ENCODE measurements at places on chromosomes 4 and X. TPM values are rescaled to one million over a fixed set of nuclear protein-coding genes. Genes with fewer than 3 reads are reported as not detected.

- DNase-seq = no peak
Observed at GRCh38 chr4:185834088-185834487, 22.1 kb upstream of the SORBS2 start.

- DNase-seq = no peak
Observed at GRCh38 chr4:76611616-76612207, 176.7 kb downstream of the SHROOM3 start.

The FAM156B gene
- 12.7 TPM for total RNA-seq

DNA sequence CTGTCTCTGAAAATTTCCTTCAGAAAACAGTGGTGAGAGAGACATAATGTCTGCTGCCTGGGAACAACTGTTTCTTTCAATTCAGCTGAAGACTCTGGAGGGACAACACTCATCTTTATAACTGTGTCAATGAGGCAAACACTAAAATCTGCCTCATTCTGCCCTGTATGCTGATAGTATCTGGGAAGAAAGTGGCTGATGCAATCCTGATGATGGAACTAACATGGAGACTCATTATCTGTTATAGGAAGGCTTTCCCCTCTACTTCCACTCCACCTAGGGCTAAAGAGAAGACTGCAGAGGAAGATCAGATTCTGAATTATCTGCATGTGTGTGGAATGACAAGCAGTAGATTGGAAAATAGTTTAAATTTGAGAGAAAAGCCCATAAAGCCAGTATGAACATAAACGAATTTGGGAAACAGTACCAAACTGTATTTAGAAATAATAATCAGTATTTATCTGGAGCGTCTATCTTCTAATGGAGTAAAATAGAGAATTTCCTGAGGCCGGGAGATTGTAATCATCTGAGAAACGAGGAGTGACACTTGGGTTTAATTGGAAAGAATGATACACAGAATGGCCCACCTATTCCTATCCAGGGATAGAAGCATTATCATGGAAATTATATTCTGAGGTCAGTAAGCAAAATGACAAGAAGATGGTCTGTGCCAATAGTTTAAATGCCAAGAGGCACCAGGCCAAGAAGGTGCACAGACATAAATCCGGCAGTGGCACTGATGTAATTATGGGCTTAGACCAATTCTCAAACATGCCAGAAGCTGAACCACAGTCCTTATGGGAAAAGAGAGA is 85.4 kb downstream of the SHISA3 start:
- no peak for DNase-seq

GRCh38 chr4:123312116-123312515 is 84.5 kb upstream of the SPRY1 start:
- no peak for DNase-seq

The RWDD4 gene
- 6.5 TPM for total RNA-seq

The NLGN3 gene
- 1.3 TPM for total RNA-seq

GRCh38 chr4:124486423-124486822 is 226.1 kb downstream of the ANKRD50 start:
- DNase-seq = no peak

DNA sequence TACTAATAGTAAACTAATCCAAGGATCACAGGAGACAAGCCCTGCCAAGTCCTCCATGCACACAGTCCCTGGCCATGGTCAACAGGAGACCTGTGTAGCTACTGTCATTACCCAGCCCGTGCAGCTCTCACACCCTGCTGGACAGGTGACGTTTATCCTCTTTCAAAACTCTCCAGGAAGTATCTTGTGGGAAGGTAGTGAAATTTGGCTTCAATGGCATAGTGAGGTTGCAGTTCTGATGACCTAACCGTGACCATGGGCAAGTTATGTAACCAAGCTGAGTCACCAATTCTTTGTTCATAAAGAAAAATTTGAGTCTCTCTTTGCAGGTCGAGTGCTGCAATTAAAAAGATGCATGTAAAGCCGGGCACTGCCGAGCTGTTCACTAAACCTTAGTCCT is 11.3 kb upstream of the SLC2A9 start:
- DNase-seq = peak; percentile 43

The TBCK gene
- 27.7 TPM for total RNA-seq

DNA sequence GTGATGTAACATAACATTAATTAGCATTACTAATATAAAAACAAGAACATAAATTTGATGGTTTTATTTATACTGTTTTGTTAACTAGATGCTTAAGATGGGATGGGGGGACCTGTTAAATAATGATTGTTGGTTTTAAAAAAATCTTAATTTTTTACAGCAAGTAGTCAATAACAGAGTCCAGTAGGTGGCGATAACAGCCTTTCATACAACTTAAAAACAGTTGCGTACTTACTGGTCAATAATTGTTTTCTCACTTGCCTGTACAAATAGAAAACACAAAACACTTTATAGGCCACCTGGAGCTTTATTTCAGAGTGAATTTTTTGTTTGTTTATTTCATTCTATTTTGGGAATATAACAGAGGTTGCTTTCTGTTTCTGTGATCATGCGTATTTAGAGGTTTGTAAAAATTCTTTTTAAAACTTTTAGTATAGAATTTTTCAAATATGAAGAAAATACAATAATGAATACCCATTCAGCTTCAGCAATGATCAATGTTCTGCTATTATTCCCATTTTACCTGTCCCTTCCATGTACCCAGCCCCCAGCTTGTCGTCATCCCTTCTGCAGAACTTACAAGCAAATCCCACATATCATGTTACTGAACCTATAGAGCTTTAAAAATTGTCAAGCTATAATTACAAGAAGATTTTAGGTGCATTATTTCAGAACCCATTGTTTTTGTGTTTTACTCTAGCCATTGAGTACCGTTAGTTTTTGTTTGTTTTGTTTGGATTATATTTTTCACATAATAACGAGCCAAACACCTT is 97.1 kb downstream of the MRPL1 start:
- DNase-seq = no peak

DNA sequence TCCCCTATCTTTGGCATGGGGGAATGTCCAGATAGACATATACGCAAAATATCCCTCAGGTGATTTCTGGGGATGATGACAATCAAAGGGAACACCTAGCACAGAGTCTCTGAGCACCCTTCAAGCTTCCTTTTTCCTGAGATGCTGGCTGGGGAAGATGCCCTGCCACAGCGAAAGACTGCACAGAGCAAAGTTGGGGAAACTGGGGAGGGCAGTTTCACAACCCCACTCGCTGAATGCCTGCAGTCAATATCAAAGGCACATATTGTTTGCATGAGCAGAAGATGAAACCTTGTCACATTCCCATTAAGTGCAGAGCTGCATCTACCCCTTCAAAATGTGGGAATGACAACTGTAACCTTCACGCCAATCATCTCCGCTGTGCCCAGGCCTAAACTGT is 2.6 kb downstream of the GPC4 start:
- DNase-seq = no peak

The TRPC5OS gene
- total RNA-seq = not detected

The MAGEA11 gene
- not detected for total RNA-seq

DNA sequence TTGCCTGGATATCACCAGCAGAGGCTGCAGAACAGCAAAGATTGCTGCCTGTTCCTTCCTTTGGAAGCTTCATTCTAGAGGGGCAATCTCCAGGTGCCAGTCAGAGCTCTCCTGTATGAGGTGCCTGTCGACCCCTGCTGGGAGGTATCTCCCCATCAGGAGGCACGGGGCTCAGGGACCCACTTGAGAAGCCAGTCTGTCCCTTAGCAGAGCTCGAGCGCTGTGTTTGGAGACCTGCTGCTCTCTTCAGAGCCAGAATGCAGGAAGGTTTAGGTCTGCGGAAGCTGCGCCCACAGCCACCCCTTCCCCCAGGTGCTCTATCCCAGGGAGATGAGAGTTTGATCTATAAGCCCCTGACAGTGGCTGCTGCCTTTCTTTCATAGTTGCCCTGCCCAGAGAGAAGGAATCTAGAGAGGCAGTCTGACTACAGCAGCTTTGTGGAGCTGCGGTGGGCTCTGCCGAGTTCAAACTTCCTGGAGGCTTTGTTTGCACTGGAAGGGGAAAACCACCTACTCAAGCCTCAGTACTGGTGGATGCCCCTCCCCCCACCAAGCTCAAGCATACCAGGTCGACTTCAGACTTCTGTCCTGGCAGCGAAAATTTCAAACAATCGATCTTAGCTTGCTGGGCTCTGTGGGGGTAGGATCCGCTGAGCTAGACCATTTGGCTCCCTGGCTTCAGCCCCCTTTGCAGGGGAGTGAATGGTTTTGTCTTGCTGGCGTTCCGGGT is 57.9 kb downstream of the DKK2 start:
- DNase-seq = no peak

The SLC9B1 gene
- 0.81 TPM for total RNA-seq

DNA sequence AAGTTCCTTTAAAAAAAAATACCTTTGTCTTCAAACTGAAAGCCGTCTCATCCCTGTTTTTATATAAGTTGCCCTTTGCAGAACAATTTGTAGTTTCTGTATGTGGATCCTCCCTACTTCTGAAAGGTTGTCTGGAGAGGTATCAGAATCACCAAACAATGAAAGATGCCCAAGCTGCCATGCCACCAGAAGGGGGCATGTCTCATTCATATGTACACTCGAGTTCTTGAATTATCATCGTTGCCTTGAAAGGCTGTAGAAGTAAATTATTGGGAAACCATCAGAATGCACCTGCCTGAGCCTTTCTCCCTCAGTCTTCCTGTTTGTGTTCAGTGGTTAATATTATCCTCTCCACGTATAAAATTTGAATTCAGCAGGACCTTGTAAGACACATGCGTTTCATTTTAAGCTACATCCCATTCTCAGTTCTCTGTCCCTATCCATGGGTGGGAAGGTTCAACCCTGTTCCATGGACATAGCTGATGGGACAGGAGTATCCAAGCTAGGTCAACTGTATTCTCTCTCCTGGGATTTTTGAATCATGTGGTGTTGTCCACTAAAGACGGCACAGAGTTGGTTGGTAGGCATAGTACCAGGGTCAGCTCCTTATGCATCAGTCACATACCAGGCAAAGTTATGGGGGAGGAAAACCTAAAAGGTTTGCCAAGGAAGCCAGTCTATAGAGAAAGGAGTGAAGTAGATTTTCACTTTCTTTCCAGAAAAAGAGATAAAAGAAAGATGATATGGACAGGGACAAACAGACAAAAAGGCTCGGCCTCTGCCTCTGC is 24.0 kb downstream of the GALNT7 start:
- DNase-seq = no peak

GRCh38 chr4:176001151-176002006 is 64.3 kb upstream of the WDR17 start:
- no peak for DNase-seq

- DNase-seq = peak; percentile 40
Observed at GRCh38 chrX:154490021-154490413, 412 bp downstream of the SLC10A3 start.

DNA sequence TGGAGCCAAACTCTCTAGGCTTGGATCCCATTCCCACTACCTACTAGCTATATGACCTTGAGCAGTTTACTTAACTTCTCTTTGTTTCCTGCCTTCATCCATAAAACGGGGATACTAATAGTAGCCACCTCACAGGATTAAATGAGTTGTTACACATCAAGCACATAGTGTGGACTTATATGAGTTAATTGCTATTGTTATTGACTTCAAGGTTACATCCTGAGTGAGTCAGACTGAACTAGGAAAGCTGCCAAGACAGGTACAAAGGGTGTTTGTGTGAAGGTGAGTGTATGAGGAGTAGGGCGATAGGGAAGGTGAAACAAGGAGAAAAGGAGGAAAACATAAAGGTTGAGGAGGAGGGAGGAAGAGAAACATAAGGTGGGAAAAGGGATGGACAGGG is 32.2 kb downstream of the TFDP3 start:
- no peak for DNase-seq

The KLHL34 gene
- not detected for total RNA-seq

The ADD1 gene
- 163 TPM for total RNA-seq

GRCh38 chrX:3286196-3286945 is 60.1 kb downstream of the MXRA5 start:
- DNase-seq = no peak

- DNase-seq = no peak
Observed at GRCh38 chrX:124354648-124355047, 8.3 kb downstream of the SH2D1A start.

- DNase-seq = no peak
Observed at GRCh38 chrX:153818571-153819383, 11.6 kb downstream of the PDZD4 start.

GRCh38 chrX:30153175-30153880 is 62.0 kb upstream of the MAGEB2 start:
- DNase-seq = no peak

DNA sequence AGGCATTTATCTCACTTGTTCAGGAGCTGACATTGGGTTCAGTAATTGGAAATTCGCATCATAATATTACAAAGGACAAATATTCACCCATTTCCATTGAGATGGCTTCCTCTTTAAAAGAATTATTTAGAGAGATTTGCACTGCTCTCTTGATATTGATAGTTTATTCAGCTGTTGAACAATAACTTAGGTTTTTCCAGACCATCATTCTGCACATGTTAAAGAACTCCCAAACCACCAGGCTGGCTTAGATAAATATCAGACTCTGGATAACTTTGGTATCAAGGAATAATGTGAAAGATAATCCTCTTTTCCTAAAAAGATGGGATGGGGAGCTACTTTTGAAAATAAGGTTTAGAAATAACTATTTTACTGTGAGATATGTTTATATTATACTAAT is 154.0 kb downstream of the GASK1B start:
- DNase-seq = no peak

The TGIF2LX gene
- not detected for total RNA-seq

- DNase-seq = peak; percentile 49
Observed at GRCh38 chr4:88659055-88659889, 38.4 kb downstream of the NAP1L5 start.

GRCh38 chr4:100130491-100130890 is 59.8 kb downstream of the DDIT4L start:
- no peak for DNase-seq

DNA sequence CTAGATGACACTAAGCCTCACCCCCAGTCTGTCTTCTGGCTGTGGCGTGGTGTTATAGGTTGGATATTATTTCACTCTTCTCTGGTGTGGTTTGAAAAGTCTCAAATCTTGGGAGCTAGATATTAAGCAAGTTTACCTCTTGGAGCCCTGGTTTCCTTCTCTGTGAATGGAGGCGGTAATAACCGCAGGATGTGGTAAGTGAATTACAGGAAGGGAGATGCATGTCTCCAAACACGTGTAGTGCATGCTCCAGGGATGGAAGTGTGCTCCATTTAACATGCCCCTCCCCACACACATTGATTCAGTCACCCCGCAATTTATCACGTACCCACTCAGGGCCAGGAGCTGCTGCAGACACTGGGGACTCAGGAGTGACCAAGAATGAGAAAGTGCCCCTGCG is 4.9 kb downstream of the ZNF275 start:
- no peak for DNase-seq

GRCh38 chrX:75074475-75074874 is 81.6 kb downstream of the ABCB7 start:
- DNase-seq = no peak

GRCh38 chrX:14051416-14051815 is 21.7 kb upstream of the GEMIN8 start:
- no peak for DNase-seq

The FGFRL1 gene
- 43.1 TPM for total RNA-seq

DNA sequence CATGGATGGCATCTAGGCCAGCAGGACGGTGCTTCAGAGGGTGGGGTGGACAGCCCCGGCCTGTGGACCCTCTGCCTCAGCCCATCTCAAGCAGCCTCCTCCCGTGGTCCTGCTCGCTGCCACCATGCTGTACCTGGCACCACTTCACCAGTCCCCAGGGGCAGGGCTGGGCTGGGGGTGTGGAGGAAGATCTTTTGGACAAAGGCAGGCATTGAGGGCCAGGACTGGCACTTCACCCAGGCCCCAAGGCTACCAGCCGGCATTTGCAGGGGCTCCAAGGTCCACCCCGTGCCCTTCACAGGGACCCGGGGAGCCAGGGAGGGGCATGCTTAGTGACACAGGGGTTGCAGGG is 713 bp downstream of the PLXNB3 start:
- DNase-seq = no peak

Data from hematopoietic multipotent progenitor cell (in vitro differentiated cells).